Colonic mucosa (tissue), 4 donors: ENCODE measurements at places on chromosomes 1 and 21.
A peak's percentile ranks its signal among the peaks of the same experiment; 100 is the strongest.

- no peaks in the 10 kb centered on the region for H3K27me3 ChIP-seq
- no peaks in the 10 kb centered on the region for H3K36me3 ChIP-seq
- peak overlapping the region; percentile 33 for H3K27ac ChIP-seq
- DNase-seq: peak; percentile 54
Measured at GRCh38 chr1:31371121-31371959, 1.5 kb downstream of the FABP3 start.

GRCh38 chr1:196527919-196528318 lies 80.3 kb downstream of the KCNT2 start:
- H3K27ac ChIP-seq: no peak overlapping the region
- no peak overlapping the region for H3K4me3 ChIP-seq
- no peaks in the 10 kb centered on the region for H3K36me3 ChIP-seq
- no peaks in the 10 kb centered on the region for H3K27me3 ChIP-seq
- no peaks in the 10 kb centered on the region for H3K4me1 ChIP-seq
- no peak for DNase-seq

DNA sequence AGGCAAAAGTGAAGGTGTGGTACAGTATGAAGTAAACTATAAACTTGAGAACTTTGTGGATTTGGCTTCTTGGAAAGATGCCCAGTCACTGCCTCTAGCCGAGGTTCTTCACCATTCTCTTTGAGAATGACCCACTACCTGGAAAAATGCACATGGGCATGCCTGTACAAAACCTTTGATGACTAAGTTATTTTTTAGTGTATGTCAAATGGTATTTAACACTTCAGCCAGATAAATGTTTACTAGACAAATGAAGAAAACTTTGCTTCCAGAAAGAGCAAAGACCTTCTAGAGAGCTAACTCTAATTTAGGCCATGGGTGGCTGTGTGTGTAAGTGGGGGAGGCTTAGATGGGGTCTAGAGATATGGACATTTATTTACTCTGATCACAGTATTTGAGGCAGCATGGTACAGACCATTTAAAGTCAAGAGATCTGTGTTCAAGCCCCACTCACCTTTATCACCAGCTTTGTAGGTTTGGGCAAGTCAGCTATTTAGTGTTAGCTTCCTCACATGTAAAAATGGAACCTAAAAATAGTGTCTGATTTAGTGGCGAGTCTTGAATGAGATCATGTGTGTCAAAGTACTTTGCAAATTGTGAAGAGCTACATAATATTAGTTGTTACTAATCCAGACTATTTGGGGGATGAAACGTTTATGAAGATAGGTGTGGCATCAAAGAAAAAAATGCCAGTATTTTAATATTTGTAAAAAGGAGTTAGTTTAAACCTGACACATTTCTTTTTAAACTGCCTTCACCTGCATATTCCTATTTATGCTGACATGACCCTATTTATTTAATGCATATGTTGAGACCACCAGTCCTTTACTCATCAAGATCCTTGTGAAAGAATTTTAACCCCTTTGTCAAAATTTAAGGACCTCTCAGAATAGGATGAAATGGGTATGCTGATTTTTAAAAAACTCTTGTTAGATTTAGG lies 20.2 kb downstream of the NFYC start:
- no peak overlapping the region for H3K27ac ChIP-seq
- no peak overlapping the region for H3K4me3 ChIP-seq
- H3K36me3 ChIP-seq: no peaks in the 10 kb centered on the region
- H3K4me1 ChIP-seq: no peaks in the 10 kb centered on the region

GRCh38 chr1:202014915-202015661 lies 4.7 kb downstream of the ELF3 start:
- peak overlapping the region; percentile 93 for H3K27ac ChIP-seq
- no peaks in the 10 kb centered on the region for H3K4me1 ChIP-seq
- peaks cover 9% of the 10 kb centered on the region for H3K36me3 ChIP-seq
- H3K4me3 ChIP-seq: peak overlapping the region; percentile 65
- peak; percentile 44 for DNase-seq

DNA sequence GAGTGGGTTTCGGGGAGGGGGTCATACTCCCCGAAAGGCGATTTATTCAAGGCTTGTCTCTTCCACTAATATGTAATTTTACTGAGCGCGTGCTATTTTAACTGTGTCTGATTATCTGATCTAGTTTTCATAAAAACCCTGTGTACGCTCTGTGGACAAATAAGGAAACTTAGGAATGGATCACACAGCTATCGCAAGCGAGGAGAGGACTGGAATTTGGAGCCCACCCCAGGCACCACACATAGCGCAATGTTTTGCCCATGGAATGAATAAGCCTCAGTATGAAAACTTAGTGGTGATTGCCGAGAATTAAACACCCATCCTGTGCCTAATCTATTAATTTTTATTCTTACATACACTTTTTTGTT lies 9.8 kb upstream of the RAB42 start:
- peak overlapping the region; percentile 87 for H3K4me3 ChIP-seq
- peaks cover 8% of the 10 kb centered on the region for H3K36me3 ChIP-seq
- H3K27me3 ChIP-seq: no peaks in the 10 kb centered on the region
- DNase-seq: peak; percentile 35
- peak overlapping the region; percentile 93 for H3K27ac ChIP-seq
- H3K4me1 ChIP-seq: peaks cover 9% of the 10 kb centered on the region

GRCh38 chr1:84267476-84267875 lies 34.0 kb upstream of the SAMD13 start:
- DNase-seq: no peak
- peaks cover 14% of the 10 kb centered on the region for H3K4me1 ChIP-seq
- peak overlapping the region; percentile 56 for H3K27ac ChIP-seq
- H3K27me3 ChIP-seq: no peaks in the 10 kb centered on the region

DNA sequence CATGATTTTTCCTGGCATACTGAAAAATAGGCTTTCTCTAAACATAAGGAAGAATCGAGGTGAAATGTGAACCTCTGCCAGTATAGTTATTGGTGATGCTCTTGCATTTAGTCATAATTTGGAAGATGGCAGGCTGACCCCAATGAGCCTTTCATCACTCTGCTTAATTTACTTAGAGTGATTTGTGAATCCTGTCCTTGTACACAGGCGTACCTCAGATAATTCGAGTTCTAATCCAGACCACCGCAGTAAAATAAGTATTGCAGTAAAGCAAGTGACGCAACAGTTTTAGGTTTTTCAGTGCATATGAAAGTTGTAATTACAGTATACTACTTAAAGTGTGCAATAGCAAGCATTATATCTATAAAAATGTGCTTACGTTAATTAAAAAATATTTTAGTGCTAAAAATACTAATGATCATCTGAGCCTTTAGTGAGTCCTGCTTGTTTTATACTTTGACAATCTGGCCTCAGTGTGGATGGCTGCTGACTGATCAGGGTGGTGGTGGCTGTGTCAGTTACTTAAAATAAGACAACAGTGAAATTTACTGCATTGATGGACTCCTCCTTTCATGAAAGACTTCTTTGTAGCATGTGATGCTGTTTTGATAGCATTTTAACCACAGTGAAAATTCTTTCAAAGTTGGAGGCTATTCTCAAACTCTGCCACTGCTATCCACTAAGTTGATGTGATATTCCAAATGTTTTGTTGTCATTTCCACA lies 1.7 kb downstream of the PKNOX1 start:
- H3K27me3 ChIP-seq: no peaks in the 10 kb centered on the region
- H3K27ac ChIP-seq: peak overlapping the region; percentile 71
- peak overlapping the region; percentile 68 for H3K4me3 ChIP-seq
- no peaks in the 10 kb centered on the region for H3K36me3 ChIP-seq
- peaks cover 4% of the 10 kb centered on the region for H3K4me1 ChIP-seq

GRCh38 chr21:45289134-45289533 lies 1.4 kb upstream of the POFUT2 start:
- no peak for DNase-seq
- H3K4me1 ChIP-seq: peaks cover 19% of the 10 kb centered on the region
- H3K36me3 ChIP-seq: no peaks in the 10 kb centered on the region
- H3K4me3 ChIP-seq: no peak overlapping the region

DNA sequence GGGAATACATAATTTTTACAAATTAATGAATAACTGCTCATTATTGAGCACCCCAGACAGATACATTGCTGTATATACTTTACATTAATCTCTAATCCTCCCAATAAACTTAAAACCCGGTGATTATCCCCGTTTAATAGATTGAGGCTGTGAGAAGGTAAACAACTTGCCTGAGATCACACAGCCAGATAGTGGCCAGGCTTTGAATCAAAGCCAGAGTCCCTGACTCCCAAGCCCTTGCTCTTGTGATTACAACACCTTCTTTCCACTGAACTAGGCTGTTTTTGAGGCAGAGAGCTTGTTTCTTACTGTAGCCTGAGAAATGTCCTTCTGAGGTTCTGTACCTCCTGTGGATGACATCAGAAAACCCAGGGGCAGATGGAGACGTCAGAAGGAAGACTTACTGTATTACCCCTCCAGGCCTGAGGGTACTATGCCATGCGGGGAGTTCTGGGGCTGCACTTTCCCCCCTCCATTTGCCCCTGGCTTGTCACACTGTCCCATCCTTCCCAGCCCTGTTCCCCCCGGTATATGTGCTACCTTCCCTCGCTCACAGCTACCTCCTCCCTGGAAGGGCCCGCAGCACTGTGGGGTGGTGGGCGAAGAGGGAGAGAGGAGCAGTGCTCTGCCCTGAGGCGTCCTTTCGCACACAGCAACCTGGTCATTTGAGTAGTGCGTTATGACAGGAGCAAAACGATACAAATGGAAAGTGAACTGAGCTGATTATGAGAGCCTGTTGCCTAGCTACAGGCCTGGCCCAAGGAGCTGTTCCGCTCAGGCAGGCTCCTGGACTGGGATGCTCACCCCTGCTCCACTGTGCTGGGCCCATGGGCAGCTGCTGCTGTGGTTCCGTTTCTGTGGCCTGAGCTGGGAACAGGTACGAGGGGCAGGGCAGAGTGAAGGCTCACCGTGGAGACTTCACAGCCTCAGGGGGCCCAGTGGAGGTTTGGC lies 4.6 kb downstream of the KCNC4 start:
- no peaks in the 10 kb centered on the region for H3K27me3 ChIP-seq
- H3K4me3 ChIP-seq: no peak overlapping the region
- no peak overlapping the region for H3K27ac ChIP-seq
- no peaks in the 10 kb centered on the region for H3K36me3 ChIP-seq

DNA sequence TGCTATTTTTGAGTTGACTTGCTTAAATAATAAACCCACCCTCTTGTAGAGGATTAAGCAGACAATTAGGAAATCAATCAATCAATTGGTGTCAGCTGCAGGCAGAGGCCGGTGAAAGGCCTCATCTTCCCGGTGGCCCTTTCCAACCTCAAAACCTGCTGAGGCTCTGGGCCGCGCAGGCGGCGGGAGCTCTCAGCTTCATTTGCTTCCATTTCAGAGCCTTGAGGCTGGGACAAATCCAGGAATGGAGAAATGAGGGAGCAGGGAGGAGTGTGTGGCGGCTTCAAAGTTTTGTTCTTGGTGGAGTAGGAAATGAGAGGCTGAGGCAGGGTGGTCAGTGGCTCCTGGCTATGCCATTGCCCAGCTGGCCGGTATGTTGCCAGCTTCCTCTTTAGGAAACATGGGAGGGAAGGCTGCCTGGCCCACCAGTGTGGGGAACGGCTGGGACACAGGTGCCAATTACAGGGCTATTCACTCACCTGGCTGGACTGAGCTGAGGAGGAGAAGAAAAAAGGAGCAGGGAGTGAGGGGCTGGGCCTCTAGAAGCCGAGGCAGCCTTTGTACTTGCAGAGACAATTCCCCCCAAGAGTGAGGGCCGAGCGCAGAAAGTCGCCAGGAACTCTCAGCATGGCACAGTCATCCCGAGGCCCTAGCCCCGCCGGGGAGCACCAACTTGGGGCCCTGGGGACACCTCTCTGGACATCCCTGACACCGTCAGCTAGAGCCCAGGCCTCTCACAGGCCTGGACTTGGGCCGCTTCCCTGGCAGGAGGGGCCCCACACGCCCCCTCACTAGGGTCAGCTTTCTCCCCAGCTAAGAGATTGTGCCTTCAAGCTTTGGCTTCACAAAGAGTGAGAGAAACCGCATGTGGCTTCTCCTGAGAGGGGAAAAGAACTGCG lies 4.4 kb downstream of the POU3F1 start:
- H3K27me3 ChIP-seq: peaks cover 46% of the 10 kb centered on the region
- H3K27ac ChIP-seq: no peak overlapping the region
- H3K4me1 ChIP-seq: no peaks in the 10 kb centered on the region
- DNase-seq: no peak
- H3K36me3 ChIP-seq: no peaks in the 10 kb centered on the region
- H3K4me3 ChIP-seq: no peak overlapping the region

DNA sequence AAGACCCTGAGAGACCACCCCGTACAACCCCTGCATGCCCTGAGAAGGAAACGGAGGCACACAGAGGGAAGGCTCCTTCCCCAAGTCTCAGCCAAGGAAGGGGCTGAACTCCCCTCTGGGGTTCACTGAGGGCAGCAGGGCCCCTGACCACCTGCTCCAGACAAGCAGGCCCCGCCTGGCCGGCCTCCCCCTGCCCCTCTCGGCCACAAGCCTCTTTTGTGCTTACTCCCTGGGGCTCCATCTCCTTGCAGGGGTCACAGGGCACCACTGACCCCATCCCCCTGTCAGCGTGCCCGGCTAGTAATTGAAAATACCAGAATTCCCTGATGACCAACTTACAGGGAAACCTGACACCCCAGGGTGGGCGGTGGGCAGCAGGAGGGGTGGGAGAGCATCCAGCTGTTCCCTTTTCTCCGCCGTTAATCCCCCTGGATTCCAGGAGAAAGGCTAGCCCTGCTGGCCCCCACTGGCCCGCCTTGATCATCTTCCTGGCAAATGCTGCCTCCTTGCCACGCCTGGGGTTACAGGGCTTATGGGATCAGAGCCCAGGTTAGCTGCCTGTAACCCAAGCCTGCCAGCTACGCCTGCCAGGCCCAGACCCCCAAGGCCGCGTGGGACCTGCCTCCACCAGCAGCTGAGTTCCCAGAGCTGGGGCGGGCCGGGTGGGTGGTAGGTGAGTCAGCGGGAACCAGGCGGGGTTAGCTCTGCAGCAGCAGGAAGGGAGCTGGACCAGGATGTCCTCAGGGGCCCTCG lies 96.1 kb downstream of the LACTBL1 start:
- DNase-seq: no peak
- H3K4me1 ChIP-seq: no peaks in the 10 kb centered on the region
- H3K36me3 ChIP-seq: no peaks in the 10 kb centered on the region
- no peak overlapping the region for H3K4me3 ChIP-seq

- H3K27me3 ChIP-seq: no peaks in the 10 kb centered on the region
- no peak overlapping the region for H3K4me3 ChIP-seq
- no peaks in the 10 kb centered on the region for H3K36me3 ChIP-seq
- H3K27ac ChIP-seq: no peak overlapping the region
- no peak for DNase-seq
- no peaks in the 10 kb centered on the region for H3K4me1 ChIP-seq
Measured at GRCh38 chr1:196152975-196153374, 455.3 kb downstream of the KCNT2 start.
